ENCODE measurements at places on chromosomes 7 and 10.

- no peak for DNase-seq
Observed at GRCh38 chr7:44994877-44995554, 5.0 kb upstream of the CCM2 start.

GRCh38 chr7:41255716-41256115 is 447.2 kb downstream of the INHBA start:
- no peak for DNase-seq

DNA sequence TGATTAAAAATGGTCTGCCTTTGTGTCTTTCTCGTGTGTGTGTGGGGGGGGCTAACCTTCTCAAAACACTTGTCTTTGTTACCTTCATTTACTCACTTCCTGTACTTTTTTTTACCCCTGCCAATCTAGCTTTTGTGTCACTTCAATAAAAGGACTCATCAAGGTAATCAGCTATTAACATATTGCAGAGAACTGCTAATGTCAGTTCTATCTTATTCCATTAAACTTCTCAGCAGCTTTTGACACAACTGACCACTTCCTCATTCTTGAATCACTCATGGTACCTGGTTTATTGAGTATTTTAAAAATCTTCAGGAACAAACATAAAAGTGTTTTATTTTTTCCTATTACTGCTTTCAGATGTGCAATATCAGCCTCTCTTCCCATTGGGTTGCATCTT is 59.8 kb downstream of the SLC25A40 start:
- no peak for DNase-seq

DNA sequence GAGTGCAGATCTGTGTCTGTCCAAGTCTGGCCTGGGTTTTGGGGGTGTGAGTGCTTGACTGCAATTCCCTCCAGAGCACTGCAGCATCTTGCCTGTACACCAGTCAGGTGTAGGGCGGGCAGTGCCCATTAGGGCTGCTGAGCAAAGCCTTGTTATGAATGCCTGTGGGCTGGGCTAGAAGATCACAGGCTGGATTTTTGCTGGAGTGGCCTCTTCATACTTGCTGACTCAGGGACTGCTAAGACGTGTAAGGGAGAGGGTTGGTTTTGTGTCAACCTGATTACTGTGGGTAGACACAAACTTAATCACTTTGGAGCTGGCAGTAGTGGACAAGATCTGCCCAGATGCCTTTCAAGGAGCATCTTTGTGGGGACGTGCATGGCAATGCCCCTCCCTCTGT is 29.6 kb downstream of the DMBT1 start:
- no peak for DNase-seq
